Stomach (tissue), 19 donors: ENCODE measurements at places on chromosomes 3 and 15.
A peak's percentile ranks its signal among the peaks of the same experiment; 100 is the strongest.

DNA sequence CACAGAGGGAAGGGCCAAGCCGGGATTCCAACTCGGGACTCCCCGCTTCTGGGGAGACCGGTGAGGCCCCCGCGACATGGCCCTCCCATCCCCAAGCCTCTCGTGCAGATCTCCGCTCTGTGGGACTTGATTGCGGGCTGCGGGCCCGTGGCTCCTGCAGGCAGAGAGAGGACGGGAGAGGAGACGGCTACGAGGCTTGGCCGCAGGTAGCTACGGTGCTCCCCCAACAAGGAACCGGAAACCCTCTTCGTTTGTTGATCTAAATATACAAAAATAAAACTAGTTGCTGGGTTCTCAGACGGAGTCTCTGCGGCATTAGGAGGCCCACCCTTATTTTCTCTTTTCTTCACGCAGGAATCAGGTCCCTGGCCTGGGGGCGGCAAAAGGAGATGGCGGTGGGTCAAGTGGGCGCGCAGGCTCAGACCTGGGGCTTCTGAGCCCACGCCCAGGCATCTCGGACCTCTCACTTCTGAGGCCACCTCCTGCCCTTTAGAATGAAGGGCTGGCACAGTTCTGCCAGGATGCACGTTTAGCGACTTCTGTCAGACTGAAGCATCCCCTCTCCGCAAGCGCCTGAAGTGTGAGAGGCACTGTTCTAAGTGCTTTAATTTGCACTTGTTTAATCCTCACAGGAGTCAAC is 10.9 kb downstream of the GNB5 start:
- DNase-seq = peak; percentile 74

DNA sequence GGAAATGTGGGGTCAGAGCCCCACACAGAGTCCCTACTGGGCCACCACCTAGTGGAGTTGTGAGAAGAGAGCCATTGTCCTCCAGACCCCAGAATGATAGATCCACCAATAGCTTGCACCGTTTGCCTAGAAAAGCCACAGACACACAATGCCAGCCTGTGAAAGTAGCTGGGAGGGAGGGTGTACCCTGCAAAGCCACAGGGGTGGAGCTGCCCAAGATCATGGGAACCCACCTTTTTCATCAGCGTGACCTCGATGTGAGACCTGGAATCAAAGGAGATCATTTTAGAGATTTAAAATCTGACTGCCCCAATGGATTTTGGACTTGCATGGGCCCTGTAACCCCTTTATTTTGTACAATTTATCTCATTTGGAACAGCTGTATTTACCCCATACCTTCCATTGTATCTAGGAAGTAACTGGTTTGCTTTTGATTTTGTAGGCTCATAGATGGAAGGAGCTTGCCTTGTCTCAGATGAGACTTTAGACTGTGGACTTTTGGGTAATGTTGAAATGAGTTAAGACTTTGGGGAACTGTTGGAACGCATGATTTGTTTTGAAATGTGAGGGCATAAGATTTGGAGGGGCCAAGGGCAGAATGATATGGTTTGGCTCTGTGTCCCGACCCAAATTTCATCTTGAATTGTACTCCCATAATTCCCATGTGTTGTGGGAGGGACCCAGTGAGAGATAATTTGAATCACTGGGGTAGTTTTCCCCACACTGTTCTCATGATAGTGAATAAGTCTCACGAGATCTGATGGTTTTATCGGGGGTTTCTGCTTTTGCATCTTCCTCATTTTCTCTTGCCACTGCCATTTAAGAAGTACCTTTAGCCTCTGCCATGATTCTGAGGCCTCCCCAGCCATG is 49.0 kb downstream of the CD200 start:
- DNase-seq = no peak

DNA sequence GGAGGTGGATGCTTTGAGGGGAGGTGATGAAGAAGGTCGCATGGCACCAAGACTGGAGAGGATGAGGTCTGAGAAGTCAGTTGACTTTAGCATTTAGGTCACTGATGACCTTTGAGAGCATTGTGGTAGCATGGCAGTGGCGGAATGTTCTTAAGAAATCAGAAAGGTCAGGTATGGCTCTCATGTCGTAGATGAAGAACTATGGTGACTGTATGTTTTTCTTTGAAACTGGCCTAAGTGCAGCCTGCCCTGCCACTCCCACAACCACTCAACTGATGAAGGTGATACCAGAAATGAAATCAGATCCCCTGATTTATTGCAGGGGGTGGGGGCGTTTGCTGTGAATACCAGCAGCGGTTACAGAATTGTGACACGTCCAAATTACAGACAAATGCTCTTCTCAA is 102.6 kb downstream of the ITPR1 start:
- no peak for DNase-seq

DNA sequence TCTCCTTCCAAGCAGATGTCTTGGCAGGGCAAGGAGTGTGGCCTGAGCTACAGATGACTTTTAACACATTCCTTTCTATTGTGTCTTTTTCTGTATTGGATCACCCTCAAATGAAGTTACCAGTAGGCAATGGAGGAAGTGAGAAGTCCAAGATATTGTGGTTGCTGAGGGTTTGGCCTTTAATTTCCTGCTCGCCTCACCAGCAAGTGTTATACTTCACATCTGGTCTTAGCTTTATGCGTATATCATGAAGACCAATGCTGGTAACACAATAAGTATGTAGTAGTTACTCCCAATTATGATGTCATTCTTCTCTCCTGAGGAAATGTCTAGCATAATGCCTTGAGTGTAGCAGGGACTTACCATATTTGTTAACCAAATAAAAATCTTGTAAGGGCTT is 179.9 kb downstream of the ZIC1 start:
- DNase-seq = no peak

DNA sequence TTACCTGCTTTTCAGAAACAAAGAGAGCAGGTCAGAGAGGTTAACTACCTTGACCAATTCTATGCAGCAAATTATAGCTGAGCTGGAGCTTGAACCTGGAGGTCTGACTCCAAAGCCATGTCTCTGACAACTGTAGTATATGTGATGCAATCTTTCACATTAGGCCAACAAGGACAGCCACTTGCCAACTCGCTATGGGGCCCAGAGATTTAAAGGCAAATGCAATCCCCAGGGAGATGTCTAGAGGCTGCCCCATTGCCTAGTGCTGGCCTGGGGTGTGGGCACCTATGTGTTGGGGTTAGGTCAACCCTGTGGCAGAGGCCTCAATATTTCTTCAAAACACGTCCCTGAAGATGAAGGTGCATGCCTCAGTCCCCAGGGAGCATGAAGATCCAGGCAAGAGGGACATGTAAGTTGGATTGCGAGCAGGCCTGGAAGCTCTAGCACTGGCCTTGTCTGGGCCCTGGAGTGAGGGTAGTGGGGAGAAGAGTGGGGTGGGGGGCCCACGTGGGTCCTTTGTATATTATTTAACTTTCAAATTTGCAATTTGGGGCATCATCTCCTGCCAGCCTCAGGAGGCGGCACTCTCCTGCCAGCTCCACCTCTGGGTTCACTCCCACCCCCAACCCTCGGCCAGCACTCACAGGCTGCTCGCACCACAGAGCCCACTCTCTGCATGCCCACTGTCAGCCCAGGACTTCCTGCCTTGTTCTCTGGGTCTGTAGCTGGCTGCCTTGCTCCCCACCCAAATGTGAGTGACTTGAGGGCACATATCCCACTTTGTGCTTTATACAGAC is 64.3 kb downstream of the SLC12A8 start:
- DNase-seq = no peak

- DNase-seq = no peak
These were observed 88.4 kb upstream of the ATP11B start for GRCh38 chr3:182704926-182705325.

DNA sequence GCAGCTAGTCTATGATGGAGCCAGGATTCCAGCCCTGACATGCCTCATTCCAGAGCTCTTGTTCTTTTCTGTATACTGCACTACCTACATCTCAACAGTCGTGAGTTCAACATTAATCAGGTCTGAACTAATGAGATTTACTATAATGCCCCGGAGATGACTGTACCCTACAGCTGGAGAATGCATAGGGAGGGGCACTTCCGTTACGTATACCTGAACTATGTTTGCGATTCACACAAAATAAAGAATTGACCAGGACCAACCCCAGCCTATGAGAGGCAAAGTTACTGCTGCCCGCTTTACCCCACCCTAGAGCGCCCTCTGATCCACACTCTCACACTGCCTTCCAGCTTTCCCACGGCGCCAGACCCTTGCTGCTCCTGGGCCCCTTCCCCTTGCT is 97.0 kb downstream of the IGF2BP2 start:
- DNase-seq = no peak

DNA sequence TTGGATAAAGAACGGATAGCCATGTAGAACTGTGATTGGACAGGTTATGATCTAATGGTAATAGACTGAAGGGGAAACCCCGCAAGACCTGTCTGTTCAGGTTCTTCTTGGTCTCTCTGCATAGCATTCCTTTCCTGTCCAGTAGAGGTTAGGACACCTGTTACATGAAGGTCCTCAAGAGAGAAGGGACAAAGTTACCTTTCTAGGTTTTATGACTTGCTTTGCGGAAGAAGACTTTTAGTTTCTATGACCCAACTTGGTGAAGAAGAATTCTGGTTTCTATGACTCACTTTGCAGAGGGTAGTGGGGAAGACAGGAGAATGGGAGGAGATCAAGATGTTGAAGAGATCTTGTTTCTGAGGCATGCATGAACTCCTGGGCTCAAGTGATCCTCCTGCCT is 97.9 kb upstream of the C3orf80 start:
- no peak for DNase-seq

DNA sequence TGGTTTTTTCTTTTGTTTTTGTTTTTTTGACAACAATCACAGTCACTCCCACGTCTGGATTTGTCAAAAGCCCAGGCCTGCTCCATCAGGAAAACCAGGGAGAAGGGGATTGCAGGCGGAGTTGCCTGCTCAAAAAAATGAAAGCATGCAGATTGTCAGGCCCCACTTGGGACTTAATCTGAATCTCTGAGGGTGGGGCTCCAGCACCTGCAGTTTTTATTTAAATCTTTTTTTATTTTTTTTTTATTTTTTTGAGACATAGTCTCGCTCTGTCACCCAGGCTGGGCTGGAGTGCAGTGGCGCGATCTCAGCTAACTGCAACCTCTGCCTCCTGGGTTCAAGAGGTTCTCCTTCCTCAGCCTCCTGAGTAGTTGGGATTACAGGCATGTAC is 140.9 kb downstream of the FOXP1 start:
- DNase-seq = no peak

- no peak for DNase-seq
These were observed 31.6 kb upstream of the MASP1 start for GRCh38 chr3:187323091-187323490.

DNA sequence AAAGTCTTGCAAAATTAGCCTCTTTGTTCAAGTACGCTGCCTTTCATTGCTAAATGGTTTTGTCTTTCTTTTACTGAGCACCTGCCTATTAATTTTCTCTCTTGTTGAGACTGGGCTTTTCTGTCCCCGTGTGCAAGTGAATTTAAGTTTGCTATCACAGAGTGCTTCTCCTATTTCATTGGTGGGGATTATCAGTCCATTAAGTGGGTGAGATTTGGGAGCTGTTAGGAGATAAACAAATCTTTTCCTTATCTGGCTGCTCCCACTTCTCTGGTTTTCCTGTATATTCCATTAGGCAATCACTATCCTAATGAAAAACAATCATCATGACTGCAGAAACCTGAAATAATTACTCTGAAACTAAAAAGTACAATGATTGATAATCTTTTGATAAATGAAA is 254.2 kb downstream of the NR1D2 start:
- DNase-seq = no peak

DNA sequence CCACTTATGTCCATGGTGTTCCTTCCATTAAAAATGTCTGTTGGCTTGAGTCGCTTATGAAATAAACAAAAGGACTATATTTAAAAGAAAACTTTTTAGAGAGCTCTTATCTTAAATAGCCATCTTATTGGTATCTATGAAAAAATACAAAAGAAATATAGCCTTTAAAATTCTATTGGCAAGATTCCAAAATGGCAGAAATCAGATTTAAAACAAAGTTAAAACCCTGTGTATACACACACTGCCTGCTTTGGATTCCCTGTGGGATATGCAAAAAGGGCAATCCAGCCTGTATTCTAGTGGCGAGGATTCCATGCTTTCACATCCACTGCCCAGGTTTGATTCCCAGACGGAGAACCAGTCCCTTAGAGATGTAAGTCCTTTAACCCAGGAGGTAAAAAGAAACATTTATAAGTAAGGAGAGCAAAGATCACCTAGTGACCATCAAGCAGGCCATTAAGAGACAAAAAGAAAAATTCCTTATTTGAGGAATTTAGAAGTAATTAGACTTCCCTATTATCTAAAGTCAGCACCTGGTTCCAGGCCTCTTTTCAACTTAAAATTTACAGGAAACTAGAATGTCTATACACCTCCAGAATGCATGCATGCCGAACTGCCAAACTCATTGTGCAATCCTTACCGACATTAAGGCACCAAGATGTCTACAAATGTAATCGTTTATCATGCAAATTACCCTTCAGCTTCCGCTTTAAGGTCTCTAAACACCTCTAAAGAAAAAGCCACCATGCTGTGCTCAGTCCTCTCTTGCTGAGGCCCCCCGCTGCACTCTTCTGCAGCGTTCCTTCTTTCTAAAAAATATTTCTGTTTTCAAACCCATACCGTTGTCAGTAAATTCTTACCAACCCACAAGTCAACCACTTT is 69.6 kb upstream of the STRIT1 start:
- DNase-seq = no peak

DNA sequence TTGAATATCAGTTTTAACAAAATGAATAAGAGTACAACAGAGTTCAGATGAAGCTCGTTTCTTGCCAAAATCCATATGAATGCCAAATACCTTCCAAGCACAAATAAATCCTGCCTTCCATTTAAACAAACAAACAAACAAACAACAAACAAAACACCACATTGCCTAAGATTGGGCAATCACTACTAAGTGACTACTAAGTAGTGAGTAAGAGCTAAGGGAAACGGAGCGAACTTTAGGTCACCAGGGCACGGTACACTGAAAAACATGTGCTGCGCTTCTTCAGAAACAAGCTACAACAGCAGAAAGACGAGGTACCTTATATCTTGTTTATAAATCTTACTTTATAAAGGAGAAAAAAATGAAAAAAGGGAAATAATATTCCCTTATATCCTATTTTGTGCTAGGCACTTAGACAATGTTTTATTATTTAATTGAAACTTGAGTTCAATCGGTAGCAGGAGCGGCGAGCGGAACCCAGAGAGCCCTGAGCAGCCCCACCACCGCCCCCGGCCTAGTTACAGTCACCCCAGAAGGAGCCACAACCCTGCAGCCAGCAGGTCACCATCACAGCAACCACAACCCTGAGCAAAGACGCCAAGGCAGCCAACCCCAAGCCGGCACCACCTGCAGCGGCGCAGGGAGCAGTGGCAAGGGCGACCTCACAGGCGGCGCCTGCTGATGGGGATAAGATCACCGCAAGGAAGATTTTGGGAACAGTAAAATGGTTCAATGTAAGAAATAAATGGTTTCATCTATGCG is 216.9 kb downstream of the ZBTB20 start:
- DNase-seq = no peak
